ENCODE measurements at places on chromosomes 7 and 10.

DNA sequence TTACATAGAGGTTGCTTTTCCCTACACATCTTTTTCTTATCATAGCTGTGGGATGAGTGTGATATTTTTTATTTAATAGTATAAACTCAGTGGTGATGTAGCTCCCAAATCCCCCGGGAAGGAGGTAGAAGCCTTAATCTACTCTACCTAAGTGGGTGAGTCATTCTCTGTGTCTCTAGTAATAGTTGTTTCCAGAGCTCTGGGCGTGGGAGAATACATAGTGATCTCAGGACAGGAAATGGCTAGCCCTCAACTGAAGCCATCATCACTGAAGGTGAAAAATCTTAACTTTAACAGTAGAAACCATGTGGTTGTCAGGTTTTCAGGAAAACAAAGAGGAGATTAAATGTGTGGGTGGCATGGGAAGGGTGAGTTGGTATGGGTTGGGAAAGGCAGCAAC, 278.4 kb downstream of the ANKRD30A start:
- no peak for DNase-seq

- DNase-seq: no peak
These were observed 85.9 kb upstream of the PLXDC2 start for GRCh38 chr10:19730167-19730906.

GRCh38 chr10:92181575-92181974, 109.3 kb downstream of the CPEB3 start:
- DNase-seq: no peak

- no peak for DNase-seq
These were observed 4.6 kb upstream of the FAM170B start for GRCh38 chr10:49138361-49138891.

- DNase-seq: no peak
These were observed 144.7 kb downstream of the TRIL start for GRCh38 chr7:28813243-28813962.

DNA sequence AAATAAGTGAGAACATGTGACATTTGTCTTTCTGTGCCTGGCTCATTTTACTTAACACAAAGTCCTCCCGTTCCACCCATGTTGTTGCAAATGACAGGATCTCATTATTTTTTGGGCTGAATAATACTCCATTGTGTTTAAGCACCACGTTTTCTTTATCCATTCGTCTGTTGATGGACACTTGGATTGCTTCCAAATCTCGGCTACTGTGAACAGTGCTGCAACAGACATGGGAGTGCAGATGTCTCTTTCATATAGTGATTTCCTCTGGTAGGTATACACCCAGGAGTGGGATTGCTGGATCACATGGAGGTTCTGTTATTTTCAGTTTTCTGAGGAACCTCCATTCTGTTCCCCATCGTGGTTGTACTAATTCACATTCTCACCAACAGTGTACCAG, 264.4 kb upstream of the GALNT17 start:
- DNase-seq: no peak

All from activated CD4-positive, alpha-beta T cell treated with anti-CD3 and anti-CD28 coated beads, Interleukin-2, amount 10 ng/mL, durations not matched to agents 7 days and 5 days (primary cell).